ENCODE measurements at places on chromosomes 7 and 10.

DNA sequence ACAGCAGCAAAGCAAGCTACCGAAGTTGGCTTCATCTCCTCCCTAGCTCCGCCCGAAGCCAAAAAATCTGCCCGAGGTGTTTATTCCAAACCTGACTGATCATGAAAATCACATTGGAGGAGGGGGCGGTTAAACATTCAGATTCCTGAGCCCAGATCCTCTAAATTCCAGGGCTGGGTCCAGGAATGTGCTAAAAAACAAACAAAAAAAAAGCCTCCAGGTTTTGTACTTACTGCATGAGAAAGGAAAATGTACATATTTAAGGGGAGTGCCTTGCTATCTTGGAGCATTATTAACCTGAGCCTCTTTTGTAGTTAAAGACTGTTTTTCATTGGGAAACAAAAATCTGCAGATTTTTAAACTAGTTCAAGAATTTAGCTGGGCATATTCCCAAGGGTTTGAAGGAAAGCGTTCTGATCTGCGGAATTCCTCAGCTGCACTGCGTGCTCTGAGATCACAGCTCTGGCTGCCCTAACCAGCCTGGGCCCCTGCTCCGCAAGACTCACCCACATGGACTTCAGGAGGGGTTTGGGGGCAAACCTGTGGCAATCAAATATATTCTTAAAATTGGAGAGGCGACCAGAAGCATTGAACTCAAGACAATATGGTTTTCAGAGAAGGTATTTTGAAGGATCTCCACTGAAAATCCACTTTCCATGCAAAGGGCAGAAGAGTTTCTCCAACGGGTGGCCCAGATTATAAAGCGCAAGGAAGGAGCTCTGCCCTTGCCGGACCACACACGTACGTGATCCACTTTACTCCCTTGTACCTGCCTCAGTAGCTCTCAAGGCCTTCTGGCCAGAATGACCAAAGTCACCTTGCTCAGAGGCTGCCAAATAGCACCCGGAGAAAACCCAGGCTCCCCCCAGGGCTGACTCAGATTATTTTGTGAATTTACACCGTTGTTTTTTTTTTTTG is 10.0 kb upstream of the TNS3 start:
- no peak for DNase-seq

DNA sequence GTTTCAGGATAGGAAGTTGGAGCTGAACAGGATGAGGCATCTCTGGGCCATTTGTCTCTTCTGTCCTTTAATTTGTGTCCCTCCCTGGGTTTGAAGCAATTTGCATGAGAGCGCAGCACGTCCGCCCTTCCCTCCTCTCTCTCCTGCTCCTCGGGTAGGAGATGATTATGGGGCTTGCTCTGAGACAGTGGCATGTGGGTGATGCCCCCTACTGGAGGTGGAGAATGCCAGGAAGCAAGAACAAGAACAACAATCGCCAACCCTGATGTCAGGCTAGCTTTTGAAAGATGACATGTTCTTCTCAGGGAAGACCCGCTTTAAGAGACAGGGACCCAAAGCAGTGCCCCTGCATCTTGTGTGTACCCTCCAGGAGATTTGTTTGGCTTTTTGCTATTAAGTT is 63.9 kb upstream of the LOXL4 start:
- peak; percentile 23 for DNase-seq

DNA sequence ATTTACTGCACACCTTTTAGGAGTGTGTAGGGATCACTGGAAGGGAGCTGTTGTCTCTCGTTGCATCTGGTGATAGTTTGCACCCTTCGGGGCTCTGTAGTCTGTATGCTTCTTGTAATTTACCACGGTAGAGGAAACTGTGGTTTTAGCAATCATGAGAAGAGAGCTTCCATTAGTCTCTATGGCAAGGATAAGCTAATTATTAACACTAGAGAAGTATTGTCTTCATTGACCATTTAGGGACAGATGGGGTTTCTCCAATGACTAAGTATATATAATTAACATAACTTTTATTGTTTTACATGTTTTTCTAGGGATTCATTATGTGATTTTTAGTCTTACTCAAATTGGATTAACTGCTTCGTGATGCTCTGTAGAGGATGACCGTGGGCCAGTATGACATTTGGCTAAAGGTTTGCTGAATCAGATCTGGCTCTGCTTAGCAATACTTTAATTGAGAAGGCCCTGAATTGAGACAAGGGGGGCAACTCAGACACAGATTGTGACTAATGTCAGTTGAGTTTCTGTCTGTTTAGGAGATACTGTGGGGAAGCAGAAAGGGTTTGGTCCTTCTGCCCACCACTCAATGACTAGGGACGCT is 8.7 kb downstream of the SLC18A2 start:
- DNase-seq: no peak

- DNase-seq: peak; percentile 55
Observed at GRCh38 chr7:158973440-158973839, 117.1 kb downstream of the DYNC2I1 start.

DNA sequence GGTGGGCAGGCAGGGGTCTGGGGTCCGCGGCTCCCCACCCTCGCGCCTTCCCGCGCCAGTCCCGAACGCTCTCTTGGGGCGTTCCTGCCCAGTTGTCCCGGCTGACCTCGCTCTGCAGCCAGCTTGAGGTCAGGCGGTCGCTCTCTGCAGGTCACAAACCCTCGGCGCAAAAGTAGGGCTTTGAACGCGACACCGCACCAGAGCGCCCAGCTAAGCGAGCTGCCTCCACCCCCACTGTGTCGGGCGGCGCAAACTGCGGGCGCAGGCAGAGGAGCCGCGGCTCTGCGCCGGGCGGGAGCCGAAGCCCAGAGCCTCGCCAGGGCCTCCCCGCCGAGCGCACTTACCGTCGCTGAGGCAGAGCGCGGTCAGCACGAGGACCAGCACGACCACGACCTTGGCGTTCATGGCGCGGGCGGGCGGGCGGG is 284 bp downstream of the CXCL12 start:
- no peak for DNase-seq

GRCh38 chr10:95125582-95125981 is 56.3 kb upstream of the CYP2C8 start:
- no peak for DNase-seq

DNA sequence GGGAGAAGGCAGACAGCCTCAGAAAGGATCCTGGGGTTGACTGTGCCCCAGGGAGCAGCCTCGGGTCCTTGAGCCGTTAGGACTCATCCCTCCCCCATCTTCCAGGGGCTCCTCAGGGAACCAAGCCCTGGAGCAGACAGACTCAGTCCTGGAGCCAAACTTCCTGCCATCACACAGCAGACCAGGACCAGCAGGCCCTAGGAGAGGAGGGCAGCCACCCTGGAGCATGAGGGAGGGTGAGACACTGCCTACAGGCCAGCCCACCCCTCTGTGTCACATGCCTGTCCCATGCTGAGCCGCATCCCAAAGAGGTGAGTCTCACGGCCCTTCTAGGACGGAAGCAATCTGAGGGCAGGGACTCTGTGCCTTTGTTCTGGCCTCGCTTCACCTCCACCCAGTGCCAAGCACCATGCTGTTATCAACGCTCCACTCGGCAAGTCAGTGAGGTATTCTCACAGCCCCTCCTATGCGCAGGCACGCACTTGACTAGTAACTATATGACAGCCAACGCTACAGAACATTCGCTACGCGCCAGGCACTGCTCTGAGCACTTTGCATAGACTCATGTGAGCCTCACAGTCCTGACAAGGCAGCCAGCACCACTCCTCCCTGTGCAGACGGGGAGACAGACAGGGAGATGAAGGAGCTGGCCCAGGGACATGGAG is 19.1 kb downstream of the MAD1L1 start:
- DNase-seq: no peak

GRCh38 chr7:48175019-48175418 is 3.8 kb downstream of the ABCA13 start:
- no peak for DNase-seq

- no peak for DNase-seq
Observed at GRCh38 chr10:124166431-124167125, 73.2 kb upstream of the CHST15 start.

Measured in B cell (primary cell).